ENCODE measurements at places on chromosomes 4 and X.

DNA sequence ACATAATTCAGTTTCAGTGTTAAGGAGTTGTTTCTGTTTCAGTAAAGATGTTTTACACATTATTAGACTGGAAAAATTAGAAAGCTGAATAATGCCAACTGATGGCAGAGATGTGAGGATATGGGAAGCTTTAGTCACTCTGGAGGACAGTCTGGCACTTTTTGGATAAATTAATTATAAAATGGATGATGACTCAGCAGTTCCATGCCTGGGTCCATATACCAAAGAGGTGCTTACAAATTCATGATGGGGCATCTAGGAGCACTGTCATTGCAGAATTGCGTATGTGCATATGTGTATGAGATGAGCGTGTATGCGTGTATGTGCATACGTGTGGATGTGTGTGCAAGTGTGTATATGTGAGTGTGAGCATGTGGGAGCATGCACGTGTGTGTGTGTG lies 31.2 kb upstream of the ANKRD50 start:
- DNase-seq: no peak

- peak; percentile 33 for DNase-seq
Observed at GRCh38 chr4:94452476-94453371, 982 bp downstream of the PDLIM5 start.

DNA sequence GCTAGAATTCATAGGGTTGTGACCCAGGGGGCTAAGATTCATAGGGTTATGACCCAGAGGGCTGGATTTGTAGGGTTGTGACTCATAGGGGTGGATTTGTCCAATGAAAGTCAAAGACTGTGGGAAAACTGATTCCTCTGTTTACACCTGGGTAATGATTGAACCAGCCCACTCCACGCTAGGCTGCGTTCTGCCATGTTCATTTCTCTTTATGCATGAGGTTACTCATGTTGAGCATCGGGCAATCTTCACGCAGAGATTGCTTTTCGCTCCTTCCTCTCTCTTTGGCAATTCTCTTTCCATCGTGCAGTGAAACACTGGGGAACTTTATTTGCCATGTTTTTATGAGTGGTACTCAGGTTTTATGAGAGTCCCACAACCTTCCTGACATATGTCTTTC lies 127.8 kb downstream of the CRLF2 start:
- DNase-seq: no peak

- no peak for DNase-seq
Observed at GRCh38 chr4:151226004-151226932, 50.7 kb upstream of the PRSS48 start.

DNA sequence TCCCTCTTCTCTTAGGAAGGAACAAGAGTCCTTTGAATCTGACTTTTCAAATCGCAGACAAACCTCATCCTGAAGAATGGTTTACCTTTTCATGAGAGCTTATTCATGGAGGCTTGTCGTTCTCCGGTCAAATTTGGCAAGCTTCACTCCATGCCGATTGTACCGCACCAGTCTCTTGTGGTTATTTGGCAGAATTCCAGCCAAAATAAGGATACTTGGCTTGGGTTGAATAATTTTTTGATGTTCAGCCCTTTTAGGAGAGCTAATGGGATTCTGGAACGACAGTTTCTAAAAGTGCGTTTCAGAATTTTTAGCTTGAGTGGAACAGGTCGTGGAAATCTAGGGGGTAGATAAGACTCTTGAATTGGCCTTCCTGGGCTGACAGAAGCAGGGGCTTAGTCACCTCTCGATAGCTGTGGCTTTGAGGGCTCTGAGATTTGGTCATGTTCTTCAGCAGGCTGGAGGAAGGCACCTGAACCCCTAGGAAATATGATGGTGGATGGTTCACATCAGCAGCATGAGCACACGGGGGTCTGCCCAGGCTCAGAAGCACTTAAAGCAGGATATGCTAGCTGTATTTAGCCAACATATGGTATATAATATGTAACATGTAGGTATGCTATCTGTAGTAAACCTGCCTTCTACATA lies 1.5 kb downstream of the KLHL2 start:
- peak; percentile 92 for DNase-seq

- DNase-seq: peak; percentile 62
Observed at GRCh38 chr4:139740531-139741041, 75.0 kb downstream of the MGST2 start.

GRCh38 chrX:153583433-153583832 lies 15.5 kb downstream of the CCNQ start:
- DNase-seq: no peak

GRCh38 chrX:120251471-120252011 lies 929 bp downstream of the ZBTB33 start:
- DNase-seq: peak; percentile 3

DNA sequence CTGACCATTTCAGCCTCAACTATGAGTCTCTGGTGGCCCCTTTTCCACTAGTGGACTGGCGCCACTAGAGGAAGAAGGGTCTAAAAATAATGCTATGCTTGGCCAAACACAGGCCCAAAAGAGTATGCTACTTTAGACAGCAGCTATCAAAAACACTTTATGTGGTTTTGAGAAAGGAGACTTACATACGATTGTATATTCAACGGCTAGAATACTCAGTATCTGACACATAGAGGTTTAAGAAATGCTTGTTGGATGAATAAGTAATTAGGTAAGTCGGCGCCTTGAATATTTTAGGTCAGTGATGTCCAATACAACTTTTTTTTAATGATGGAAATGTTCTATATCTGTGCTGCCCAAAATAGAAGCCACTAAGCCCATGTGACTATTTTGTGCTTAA lies 25.7 kb upstream of the TMPRSS11A start:
- DNase-seq: no peak

DNA sequence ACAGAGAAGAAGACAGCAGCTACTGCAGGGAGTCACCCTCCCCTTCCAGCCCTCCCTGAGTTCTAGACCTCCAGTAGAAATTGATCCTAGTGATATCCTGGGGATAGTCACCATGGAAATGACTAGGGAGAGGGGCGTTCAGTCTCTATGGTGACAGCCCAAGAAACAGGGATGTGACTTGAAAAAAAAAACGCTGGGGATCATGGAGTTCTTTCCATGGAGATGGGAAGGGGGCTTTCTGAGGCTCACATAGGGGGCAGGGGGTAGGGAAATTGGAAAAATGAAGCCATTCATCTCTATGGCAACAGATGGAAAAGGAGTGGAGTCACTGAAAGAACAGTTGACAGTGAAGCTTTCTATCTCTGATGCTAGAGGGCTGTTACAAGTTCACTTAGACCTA lies 28.0 kb upstream of the IGBP1 start:
- DNase-seq: no peak

DNA sequence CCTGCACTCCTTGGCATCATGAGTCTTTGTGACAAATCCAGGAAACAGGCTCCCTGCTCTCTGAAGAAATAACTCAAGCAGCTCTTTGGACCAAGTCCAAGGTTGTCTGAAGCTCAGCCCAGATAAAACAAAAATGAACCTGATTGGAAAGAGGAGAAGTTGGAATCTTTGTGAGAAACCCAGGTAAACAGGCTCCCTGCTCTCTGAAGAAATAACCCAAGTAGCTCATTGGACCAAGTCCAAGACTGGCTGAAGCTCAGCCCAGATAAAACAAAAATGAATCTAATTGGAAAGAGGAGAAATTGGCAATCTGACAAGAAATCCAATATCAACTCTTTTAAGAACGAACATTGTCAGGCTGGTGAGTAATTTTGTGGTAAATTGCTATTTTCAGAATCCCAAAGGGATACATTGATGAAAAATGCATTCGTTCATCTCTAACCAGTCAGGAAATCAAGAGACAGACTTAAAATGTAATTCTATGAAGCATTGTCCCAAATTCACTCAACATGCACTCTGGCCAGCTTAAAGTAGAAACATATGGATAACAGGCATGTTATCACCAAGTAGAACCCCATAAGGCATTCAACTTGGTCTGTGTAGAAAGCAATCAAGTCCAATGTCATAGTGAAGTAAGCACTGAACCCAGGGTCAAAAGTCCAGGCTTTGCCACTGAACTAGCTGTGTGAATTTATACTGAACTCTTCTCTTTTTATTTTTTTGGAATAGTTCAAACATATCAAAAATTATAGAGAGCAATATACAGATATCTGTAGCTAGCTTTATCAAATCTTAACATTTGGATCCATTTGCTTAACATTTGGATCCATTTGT lies 16.8 kb upstream of the NFXL1 start:
- DNase-seq: peak; percentile 26

DNA sequence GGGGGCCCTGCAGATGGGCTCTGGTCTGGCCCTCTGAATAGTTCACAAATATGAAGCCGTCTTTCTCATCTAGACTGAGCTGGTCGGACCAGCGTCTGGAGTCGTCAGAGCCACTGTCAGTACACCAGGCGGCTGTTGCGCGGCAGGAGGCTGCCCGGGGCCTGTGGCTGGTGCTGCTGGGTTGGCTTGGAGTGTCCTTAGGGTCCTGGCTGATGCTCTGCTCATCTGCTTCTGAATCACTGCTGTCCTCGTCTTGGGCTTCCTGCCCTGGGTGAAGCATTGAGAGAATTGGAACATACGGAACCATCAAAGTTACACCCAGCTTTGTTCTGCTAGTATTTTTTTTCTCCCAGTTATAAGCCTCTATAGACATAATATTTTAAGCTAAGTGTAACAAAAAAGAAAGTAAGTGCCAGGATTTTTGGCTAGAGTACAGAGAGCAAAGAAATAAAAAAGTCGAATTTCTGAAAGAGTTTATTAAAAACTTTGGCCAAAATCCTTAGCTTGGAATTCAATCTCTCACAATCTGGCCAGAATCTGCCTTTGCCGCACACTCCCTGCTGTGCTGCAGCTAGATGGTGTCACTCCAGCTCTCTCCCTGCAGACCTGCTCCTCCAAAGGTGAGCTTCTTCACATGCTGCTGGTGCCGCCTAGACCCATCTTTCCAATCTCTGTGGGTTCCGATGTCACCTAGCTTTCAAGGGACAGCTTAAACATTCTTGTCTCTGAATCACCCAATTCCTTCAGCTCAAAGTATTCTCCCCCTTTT lies 96.2 kb downstream of the CDS1 start:
- no peak for DNase-seq

DNA sequence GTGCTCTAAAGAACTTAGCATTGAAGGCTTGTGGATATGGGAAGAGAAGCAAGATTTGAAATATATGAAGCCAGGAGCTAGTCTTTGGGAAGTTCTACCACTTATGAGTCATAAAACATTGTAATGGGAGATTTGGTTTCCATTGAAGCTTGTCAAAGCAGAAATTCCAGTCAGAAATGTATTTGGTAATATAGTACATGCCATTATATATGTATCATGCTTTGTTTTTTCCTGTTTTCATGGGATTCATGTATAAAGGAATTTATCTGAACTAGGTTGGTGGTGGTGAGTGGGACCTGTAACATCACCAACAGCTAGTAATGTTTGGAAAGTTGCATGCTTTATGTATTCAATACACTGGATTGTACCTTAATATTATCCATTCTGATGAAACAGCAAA lies 14.6 kb upstream of the DCAF8L2 start:
- DNase-seq: no peak

DNA sequence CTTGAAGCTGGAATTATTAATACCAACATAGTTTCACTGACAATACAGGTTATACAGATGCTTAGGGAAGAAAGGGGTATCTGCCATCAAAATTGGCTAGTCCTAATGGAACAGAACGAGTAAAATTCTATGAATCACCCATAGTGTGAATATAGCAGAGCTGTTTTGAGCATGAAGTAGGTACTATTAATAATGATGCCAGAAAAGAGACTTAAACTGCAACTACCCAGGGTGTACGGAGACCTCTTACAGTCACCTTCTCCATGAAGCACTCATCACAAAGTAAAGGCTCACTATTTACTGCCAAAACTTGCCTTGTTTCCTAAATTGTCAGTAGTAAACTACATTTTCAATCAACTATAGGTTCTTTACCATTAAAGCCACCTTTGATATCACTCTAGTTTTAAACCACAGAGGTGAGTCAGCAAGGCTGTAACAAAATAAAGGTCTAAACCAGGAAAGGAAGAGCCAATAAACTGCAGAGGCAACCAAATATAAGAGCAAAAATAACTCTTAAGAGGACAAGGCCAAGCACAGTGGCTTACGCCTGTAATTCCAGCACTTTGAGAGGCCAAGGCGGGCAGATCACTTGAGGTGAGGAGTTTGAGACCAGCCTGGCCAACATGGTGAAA lies 114.4 kb downstream of the FRYL start:
- no peak for DNase-seq

DNA sequence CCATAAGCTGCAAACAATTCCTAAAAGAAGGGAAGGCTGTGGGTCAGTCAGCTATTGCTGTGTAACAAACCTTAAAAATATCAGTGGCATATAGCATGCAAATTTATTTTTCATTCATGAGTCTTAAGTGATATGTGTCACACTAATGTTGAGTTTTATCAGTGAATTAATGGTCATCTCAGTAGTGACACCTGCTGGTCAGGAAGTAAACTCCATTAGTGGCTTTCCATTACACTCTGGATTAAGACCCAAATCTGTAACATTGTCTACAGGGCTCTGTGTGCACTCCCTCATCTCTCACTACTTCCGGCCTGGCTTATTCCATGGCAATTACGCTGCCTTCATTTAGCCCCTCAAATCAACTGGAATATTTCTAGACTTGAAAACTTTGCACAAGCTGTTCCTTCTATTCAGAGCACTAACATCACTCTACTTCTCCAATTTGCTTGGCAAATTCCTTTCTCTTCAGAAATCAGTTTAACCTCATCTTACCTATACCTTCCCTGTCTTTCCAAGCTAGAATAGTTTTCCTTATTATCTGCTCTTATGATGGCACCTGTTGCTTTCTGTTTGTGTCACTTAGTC lies 217.3 kb upstream of the TAPT1 start:
- DNase-seq: no peak

- DNase-seq: no peak
Observed at GRCh38 chr4:101163936-101164335, 183.4 kb downstream of the PPP3CA start.

- DNase-seq: no peak
Observed at GRCh38 chrX:24902806-24903205, 113.0 kb downstream of the ARX start.

- DNase-seq: no peak
Observed at GRCh38 chr4:113173126-113173792, 123.8 kb downstream of the ANK2 start.

DNA sequence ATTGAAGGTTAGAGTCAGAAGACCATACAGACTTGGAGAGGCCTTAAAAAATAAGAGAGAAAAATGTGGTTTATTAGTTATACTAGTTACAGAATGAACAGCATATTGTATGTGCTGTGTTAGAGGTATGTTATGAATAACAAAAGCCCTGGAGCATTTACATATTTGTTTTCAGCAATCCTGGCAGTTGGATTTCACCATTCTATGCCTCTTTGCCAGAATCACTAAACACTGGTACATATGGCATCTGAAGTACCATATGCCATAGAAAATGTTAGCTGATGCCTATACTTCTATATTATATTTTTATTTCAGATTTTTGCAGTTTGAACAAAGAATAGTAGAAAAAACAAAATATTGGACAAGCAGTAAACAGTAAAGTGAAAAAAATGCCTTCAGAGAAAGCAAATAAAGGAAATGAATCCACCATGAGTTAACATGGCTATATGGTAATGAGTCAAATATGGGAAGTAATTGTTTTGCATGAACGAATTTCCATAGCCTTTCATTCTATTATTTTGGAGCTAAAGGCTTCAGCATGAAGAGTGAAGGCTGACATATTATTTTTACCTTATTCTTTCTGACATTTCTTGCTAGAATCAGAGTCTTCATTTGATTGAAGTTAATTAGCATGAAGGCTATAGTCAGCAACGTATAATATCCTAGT lies 41.9 kb upstream of the PRDM8 start:
- no peak for DNase-seq

- no peak for DNase-seq
Observed at GRCh38 chr4:103774326-103774825, 54.6 kb upstream of the TACR3 start.

- DNase-seq: peak; percentile 23
Observed at GRCh38 chrX:103343105-103343504, 13.1 kb downstream of the TCEAL7 start.

GRCh38 chrX:28351801-28352200 lies 235.4 kb upstream of the IL1RAPL1 start:
- no peak for DNase-seq
